ENCODE measurements at places on chromosomes 16 and 17. TPM values are rescaled to one million over a fixed set of nuclear protein-coding genes. Genes with fewer than 3 reads are reported as not detected.
A peak's percentile ranks its signal among the peaks of the same experiment; 100 is the strongest.

ZNF821 gene
- 8.1 TPM for total RNA-seq

- H3K4me1 ChIP-seq: no peaks in the 10 kb centered on the region
- no peak for DNase-seq
- H3K36me3 ChIP-seq: no peaks in the 10 kb centered on the region
- H3K27me3 ChIP-seq: no peaks in the 10 kb centered on the region
These were observed 147.6 kb upstream of the HS3ST3A1 start for GRCh38 chr17:13749166-13749890.

AGRP gene
- total RNA-seq: not detected

DNA sequence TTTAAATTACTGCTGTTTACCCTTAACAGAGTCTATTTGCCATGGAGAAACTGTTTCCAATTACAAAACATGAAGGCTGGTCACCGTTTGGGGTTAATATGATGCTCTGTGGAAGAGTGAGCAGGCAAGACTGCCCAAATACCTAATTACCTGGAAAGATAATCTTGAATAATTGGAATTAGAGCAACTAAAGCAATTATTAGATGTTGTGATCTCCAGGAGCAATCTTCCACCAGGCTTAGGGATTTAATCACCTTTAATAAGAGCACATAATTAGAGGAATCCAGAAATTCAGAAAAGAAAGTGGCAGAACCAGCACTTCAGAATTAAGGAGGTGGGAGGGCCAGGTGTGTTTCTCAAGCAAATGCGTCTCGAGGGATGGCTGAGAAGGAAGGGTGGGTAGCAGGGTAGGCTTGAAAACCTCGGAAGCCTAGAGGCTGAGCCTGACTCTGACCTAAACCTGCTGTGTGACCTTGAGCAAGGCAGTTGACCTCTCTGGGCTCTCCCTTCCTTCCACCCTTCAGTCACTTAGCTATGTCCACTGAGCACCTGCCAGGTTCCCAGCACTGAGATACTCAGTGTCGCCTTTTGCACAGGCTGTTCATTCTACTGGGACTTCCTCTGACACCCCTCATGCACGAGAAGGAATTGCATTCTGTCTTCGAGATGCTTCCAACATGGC is 113.2 kb downstream of the GSG1L start:
- no peak overlapping the region for H3K27ac ChIP-seq
- no peaks in the 10 kb centered on the region for H3K27me3 ChIP-seq
- no peak for DNase-seq
- no peak overlapping the region for H3K4me3 ChIP-seq
- no peaks in the 10 kb centered on the region for H3K36me3 ChIP-seq
- no peaks in the 10 kb centered on the region for H3K4me1 ChIP-seq

KRT20 gene
- total RNA-seq: not detected

DNA sequence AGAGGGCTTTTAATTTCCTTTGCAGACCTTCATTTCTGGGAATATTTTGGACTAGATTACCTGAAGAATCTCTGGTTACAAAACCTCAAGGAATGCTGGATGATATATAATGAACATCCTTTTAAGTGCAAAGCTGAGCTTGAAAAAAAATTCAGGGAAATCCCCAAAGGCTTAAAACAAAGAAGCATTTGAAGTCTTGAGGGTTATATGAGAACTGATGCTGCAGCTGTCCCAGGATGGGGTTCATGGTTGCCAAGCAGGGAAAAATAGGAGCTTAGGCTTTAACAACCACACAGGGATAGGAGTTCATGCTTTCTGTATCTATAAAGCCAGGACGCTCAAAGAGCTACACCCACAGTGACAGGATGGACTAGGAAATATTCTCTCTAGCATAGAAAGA is 150.4 kb upstream of the IRX5 start:
- H3K27me3 ChIP-seq: no peaks in the 10 kb centered on the region
- no peak for DNase-seq
- H3K36me3 ChIP-seq: no peaks in the 10 kb centered on the region
- H3K4me3 ChIP-seq: no peak overlapping the region

- no peaks in the 10 kb centered on the region for H3K27me3 ChIP-seq
- H3K4me3 ChIP-seq: no peak overlapping the region
- H3K27ac ChIP-seq: no peak overlapping the region
- H3K4me1 ChIP-seq: peaks cover 13% of the 10 kb centered on the region
These were observed 8.1 kb upstream of the NOTUM start for GRCh38 chr17:81968850-81969812.

DNA sequence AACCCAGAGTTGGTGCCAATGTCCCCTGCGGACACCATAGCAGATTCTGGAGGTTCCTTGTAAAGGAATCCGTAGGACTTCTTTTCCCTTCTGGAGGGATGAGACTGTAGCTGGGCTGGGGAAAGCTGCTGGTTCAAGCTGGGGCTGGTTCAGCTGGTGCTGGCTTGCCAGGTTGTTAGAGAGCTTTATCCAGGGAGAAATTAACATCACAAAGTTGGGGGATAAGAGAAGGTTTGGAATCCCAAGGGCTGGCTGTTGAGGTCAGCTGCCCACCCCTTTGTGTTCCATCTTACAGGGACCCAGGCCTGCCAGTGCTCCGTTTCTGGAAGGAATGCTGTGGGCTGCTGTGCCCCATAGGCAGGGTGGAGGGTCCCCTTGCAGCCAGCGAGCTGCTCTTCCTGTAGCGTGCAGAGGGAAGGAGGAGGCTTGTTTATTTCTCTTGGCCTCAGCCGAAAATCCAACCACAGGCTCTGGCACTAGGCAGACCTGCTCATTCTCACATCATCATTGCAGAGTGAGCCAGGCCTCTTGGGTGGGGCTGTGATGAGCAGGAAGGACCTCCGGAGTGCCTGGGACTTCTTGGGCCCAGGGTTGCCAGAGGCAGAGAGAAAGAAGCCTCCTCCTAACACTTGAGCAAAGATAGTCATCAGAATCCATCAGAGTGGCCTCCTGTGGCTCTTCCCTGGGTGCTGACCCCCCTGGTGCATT is 251.1 kb downstream of the SEC14L1 start:
- no peak overlapping the region for H3K27ac ChIP-seq
- H3K27me3 ChIP-seq: no peaks in the 10 kb centered on the region
- no peak for DNase-seq
- no peaks in the 10 kb centered on the region for H3K36me3 ChIP-seq
- peaks cover 48% of the 10 kb centered on the region for H3K4me1 ChIP-seq
- no peak overlapping the region for H3K4me3 ChIP-seq

CTF1 gene
- total RNA-seq: 8.2 TPM

CCDC200 gene
- total RNA-seq: not detected

NOTUM gene
- total RNA-seq: not detected

- no peak for DNase-seq
- no peaks in the 10 kb centered on the region for H3K27me3 ChIP-seq
- H3K4me1 ChIP-seq: no peaks in the 10 kb centered on the region
- H3K36me3 ChIP-seq: no peaks in the 10 kb centered on the region
- H3K4me3 ChIP-seq: no peak overlapping the region
These were observed 165.7 kb upstream of the CDH8 start for GRCh38 chr16:62201911-62202310.

OR3A3 gene
- total RNA-seq: not detected

GRCh38 chr17:48528936-48529682 is 1.7 kb downstream of the HOXB1 start:
- H3K4me3 ChIP-seq: no peak overlapping the region
- H3K27ac ChIP-seq: no peak overlapping the region
- no peaks in the 10 kb centered on the region for H3K36me3 ChIP-seq
- DNase-seq: no peak
- H3K4me1 ChIP-seq: no peaks in the 10 kb centered on the region
- no peaks in the 10 kb centered on the region for H3K27me3 ChIP-seq

CRAMP1 gene
- total RNA-seq: 21.0 TPM

ADCY9 gene
- total RNA-seq: 31.3 TPM

JMJD6 gene
- total RNA-seq: 28.3 TPM

DNA sequence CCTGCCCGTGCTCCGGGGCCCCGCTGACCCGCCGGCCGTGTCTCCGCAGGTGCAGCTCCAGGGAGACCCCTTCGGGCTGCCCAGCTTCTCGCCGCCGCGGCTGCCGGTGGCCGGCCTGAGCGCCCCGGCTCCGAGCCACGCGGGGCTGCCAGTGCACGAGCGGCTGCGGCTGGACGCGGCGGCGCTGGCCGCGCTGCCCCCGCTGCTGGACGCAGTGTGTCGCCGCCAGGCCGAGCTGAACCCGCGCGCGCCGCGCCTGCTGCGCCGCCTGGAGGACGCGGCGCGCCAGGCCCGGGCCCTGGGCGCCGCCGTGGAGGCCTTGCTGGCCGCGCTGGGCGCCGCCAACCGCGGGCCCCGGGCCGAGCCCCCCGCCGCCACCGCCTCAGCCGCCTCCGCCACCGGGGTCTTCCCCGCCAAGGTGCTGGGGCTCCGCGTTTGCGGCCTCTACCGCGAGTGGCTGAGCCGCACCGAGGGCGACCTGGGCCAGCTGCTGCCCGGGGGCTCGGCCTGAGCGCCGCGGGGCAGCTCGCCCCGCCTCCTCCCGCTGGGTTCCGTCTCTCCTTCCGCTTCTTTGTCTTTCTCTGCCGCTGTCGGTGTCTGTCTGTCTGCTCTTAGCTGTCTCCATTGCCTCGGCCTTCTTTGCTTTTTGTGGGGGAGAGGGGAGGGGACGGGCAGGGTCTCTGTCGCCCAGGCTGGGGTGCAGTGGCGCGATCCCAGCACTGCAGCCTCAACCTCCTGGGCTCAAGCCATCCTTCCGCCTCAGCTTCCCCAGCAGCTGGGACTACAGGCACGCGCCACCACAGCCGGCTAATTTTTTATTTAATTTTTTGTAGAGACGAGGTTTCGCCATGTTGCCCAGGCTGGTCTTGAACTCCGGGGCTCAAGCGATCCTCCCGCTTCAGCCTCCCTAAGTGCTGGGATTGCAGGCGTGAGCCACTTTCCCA is 5.9 kb downstream of the CTF1 start:
- no peaks in the 10 kb centered on the region for H3K27me3 ChIP-seq
- H3K36me3 ChIP-seq: no peaks in the 10 kb centered on the region
- peak overlapping the region; percentile 81 for H3K27ac ChIP-seq
- H3K4me3 ChIP-seq: peak overlapping the region; percentile 45
- peak; percentile 70 for DNase-seq

DNA sequence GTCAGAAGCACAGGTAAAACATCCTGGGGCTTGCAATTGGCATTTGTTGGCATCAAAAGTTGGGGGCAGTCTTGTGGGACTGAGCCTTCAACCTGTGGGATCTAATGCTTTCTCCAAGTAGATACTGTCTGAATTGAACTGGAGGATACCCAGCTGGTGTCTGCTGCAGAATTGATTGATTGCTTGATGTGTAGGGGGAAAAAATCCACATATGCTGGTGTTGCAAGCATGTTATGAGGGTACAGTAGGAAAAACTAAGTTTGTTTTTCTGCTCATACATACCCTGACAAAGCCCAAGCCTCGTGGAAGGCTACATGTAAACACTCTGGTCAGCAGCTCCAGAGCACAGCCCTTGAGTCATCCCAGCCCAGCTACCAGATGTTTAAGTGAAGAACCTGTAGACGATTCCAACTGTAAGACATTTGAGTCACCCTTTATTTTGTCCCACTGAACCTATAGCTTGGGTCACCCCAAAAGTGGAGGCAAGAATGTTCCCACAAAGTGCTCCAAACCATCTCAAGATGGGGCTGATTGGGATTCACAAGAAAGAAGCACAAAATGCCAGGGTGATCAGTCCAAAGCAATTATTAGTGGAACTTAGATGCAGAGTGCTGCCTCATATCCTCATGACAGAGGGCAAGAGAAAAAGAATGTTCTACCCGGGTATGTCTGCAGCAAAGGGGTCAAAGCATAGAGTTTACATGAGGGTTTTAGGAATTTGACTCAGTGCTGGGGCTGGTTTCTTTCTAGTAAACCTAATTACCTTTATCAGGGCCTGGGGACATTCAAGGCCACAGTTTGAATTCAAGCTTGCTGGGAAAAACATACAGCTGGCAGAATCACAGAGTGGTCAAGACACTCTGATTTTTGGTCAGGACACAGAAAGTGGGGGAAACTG is 9.6 kb upstream of the APPBP2 start:
- H3K36me3 ChIP-seq: no peaks in the 10 kb centered on the region
- DNase-seq: no peak
- H3K4me3 ChIP-seq: no peak overlapping the region

DNA sequence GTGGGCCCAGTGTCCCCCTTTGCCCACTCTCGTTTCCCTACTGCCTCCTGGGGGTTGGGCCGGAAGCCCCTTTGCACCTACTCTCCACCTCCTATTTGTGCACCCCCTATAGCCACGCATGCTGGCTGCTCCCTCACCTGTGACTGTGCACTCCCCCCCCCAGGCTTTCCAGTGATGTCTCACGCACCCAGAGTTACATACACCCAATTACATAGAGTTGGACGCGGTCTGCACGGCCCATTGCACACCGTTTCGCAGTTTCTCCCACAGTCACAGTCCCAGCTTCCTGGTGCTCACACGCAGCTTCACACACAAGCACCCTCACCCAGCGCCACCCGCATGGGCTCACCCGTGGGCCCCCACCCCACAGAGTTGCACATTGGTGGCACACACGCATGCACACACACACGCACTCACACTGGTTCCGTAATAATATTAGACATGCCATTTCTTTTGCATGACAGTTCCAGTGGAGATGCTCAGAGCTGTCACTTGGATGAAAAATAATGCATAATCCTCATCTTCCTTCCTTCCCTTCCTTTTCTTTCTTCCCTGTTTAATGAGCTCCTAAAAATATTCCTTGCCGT is 21.5 kb upstream of the C1QL1 start:
- H3K36me3 ChIP-seq: no peaks in the 10 kb centered on the region
- H3K4me3 ChIP-seq: no peak overlapping the region
- no peaks in the 10 kb centered on the region for H3K27me3 ChIP-seq
- H3K27ac ChIP-seq: no peak overlapping the region
- no peaks in the 10 kb centered on the region for H3K4me1 ChIP-seq
- no peak for DNase-seq

GRCh38 chr17:1008008-1008761 is 11.3 kb downstream of the TIMM22 start:
- DNase-seq: peak; percentile 77
- no peak overlapping the region for H3K4me3 ChIP-seq
- peak overlapping the region; percentile 62 for H3K27ac ChIP-seq

SOST gene
- not detected for total RNA-seq

DNA sequence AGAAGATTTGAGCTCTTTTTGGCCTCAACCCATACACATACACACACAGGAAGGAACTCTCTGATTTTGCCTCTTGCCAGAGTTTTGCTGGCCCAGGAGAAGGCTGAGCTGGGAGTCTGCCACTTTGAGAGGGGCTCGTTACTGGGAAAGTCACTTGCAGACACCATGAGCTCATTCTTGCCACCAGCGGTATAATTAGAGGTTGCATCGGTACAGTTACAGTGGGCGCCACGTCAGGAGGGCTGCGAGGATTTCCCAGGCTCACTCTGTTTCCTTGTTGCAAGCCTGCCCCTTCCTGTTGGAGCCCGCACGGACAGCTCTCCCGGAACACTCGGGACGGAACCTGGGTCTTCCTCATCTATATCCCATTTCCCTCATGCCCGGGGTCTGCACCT is 3.1 kb upstream of the SDK2 start:
- no peak overlapping the region for H3K4me3 ChIP-seq
- no peaks in the 10 kb centered on the region for H3K36me3 ChIP-seq
- H3K27me3 ChIP-seq: no peaks in the 10 kb centered on the region
- no peak for DNase-seq
- no peak overlapping the region for H3K27ac ChIP-seq
- H3K4me1 ChIP-seq: no peaks in the 10 kb centered on the region
